Right lobe of liver (tissue), 6 donors: ENCODE measurements at places on chromosomes 13 and 19. TPM values are rescaled to one million over a fixed set of nuclear protein-coding genes. Genes with fewer than 3 reads are reported as not detected.

Gene NCAN
- total RNA-seq = not detected

Gene BCAM
- total RNA-seq = 26.5 TPM

Gene GPR4
- total RNA-seq = 1.8 TPM

Gene OR7A5
- not detected for total RNA-seq

Gene ZNF570
- total RNA-seq = 1.2 TPM

Gene PLVAP
- total RNA-seq = 0.78 TPM

Gene MCF2L
- total RNA-seq = 18.4 TPM

Gene RNF17
- not detected for total RNA-seq

Gene PDX1
- 0.32 TPM for total RNA-seq

GRCh38 chr13:49791315-49791710 lies 1.2 kb downstream of the KPNA3 start:
- H3K27ac ChIP-seq = peak overlapping the region; percentile 76
- peak overlapping the region; percentile 94 for H3K4me3 ChIP-seq

DNA sequence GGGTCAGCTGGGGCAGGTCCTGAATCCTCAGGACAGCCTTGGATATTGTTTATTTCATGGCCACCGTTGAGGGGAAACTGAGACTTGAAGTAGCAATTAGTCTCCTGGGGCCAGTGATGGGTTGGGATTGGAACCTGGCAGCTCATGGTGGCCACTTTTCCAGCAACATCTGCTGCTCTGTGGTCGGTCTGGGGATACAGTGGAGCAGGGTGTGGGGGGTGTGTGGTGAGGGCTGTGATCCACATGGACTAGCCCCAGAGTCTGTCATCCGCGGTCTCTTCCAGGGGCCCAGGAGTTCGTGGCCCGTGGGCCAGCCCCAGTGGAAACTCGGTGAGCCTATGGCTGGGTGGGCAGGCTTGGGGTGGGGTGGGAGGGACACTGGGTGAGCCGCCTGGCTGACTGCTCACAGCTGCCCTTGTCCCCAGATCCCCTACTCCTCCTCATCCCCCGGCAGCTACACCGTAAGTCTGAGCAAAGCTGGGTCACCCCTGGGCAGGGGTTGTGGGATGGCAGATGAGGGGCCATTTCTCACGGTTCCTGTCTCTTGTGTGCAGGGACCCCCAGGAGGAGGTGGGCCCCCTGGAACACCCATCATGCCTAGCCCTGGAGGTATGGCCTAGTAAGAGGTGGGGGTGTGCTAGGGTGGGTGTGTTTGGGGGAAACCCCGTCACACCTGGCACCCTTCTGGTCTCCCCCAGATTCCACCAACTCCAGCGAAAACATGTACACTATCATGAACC lies 5.5 kb downstream of the ISYNA1 start:
- H3K36me3 ChIP-seq = no peaks in the 10 kb centered on the region
- peaks cover 12% of the 10 kb centered on the region for H3K4me1 ChIP-seq
- H3K4me3 ChIP-seq = no peak overlapping the region
- DNase-seq = no peak

DNA sequence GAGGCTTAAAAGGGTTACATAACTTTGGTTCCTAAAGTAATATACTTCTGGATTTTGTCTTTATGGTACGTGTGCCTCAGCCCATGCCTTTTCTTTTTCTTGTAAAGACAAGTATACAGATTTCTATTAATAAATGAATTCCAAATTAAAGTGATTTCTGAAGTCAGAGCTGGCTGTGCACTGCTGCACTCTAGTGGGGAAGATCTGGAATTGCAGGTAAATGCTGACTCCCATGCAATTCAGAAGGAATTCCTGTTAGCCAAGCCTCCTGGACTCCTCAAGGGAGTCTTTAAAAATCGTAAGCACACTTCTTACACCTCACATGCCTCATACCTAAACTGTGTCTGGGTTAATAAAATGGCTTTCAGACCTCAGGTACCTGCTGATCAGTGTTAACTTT lies 118.4 kb upstream of the SLC7A1 start:
- DNase-seq = no peak
- H3K4me3 ChIP-seq = no peak overlapping the region
- H3K4me1 ChIP-seq = no peaks in the 10 kb centered on the region
- H3K36me3 ChIP-seq = no peaks in the 10 kb centered on the region

DNA sequence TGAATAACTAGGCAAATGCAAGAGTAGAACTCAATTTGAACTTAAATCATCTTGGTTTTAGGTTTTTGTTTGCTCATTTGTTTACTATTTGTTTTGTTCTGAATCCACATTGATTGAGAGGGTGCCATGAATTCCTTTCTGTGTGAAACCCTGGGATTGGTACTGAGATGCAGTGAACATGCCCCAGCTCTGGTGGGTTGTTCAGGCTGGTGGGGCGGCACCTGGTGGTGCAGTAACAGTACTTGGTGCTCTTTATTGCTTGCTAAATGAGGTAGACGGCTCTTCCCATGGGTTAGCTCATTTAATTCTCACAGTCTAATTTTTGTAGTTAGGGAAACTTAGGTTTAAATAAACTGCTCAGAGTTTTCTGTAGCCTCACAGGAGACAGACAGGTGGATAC lies 48.4 kb downstream of the WASF3 start:
- H3K4me3 ChIP-seq = no peak overlapping the region
- peaks cover 3% of the 10 kb centered on the region for H3K4me1 ChIP-seq
- no peaks in the 10 kb centered on the region for H3K36me3 ChIP-seq
- DNase-seq = peak; percentile 46

GRCh38 chr19:49957262-49957915 lies 3.6 kb downstream of the SIGLEC11 start:
- DNase-seq = no peak
- H3K27ac ChIP-seq = no peak overlapping the region
- no peaks in the 10 kb centered on the region for H3K36me3 ChIP-seq
- H3K27me3 ChIP-seq = no peaks in the 10 kb centered on the region
- H3K4me1 ChIP-seq = peaks cover 10% of the 10 kb centered on the region
- H3K4me3 ChIP-seq = no peak overlapping the region

GRCh38 chr13:110853235-110853721 lies 61.6 kb downstream of the ANKRD10 start:
- no peak for DNase-seq

DNA sequence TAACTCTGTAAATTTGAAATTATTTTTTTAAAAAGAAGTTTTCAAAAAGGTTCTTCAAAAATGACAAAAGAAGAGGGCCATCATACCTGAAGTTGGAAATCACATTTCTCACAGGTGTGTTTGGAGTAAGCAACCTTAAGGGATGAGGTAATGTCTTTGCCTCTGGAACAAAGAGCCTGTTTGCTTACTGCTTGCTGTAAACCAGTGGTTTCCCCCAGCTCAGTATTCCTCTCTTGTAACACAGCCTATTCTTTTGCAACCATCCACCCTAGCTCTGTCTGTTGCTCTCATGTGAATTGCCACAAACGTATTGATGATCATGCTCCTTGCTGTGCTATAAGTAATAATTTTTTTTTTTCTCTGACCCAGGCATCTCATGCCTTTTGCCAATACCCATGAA lies 38.1 kb downstream of the UCHL3 start:
- H3K27ac ChIP-seq = no peak overlapping the region
- no peak for DNase-seq
- no peaks in the 10 kb centered on the region for H3K4me1 ChIP-seq
- no peaks in the 10 kb centered on the region for H3K27me3 ChIP-seq

GRCh38 chr19:13231663-13232062 lies 81.5 kb downstream of the IER2 start:
- H3K36me3 ChIP-seq = no peaks in the 10 kb centered on the region
- H3K27me3 ChIP-seq = no peaks in the 10 kb centered on the region
- no peak overlapping the region for H3K27ac ChIP-seq
- H3K4me1 ChIP-seq = no peaks in the 10 kb centered on the region

GRCh38 chr19:30062065-30062906 lies 120.2 kb downstream of the URI1 start:
- no peaks in the 10 kb centered on the region for H3K27me3 ChIP-seq
- H3K4me3 ChIP-seq = no peak overlapping the region
- DNase-seq = no peak

- H3K36me3 ChIP-seq = no peaks in the 10 kb centered on the region
- H3K4me1 ChIP-seq = no peaks in the 10 kb centered on the region
- no peaks in the 10 kb centered on the region for H3K27me3 ChIP-seq
- H3K27ac ChIP-seq = no peak overlapping the region
Observed at GRCh38 chr19:16051254-16052025, 24.9 kb upstream of the TPM4 start.

- no peaks in the 10 kb centered on the region for H3K27me3 ChIP-seq
- H3K4me3 ChIP-seq = no peak overlapping the region
- H3K27ac ChIP-seq = no peak overlapping the region
Observed at GRCh38 chr13:77378662-77379061, 51.8 kb upstream of the MYCBP2 start.

GRCh38 chr13:20873348-20873747 lies 29.2 kb downstream of the XPO4 start:
- H3K4me3 ChIP-seq = no peak overlapping the region
- DNase-seq = no peak
- H3K36me3 ChIP-seq = no peaks in the 10 kb centered on the region
- no peaks in the 10 kb centered on the region for H3K27me3 ChIP-seq
- H3K27ac ChIP-seq = no peak overlapping the region

- H3K27ac ChIP-seq = no peak overlapping the region
- DNase-seq = no peak
- no peaks in the 10 kb centered on the region for H3K27me3 ChIP-seq
- no peak overlapping the region for H3K4me3 ChIP-seq
- no peaks in the 10 kb centered on the region for H3K4me1 ChIP-seq
Observed at GRCh38 chr13:22278336-22278929, 607.6 kb downstream of the FGF9 start.

DNA sequence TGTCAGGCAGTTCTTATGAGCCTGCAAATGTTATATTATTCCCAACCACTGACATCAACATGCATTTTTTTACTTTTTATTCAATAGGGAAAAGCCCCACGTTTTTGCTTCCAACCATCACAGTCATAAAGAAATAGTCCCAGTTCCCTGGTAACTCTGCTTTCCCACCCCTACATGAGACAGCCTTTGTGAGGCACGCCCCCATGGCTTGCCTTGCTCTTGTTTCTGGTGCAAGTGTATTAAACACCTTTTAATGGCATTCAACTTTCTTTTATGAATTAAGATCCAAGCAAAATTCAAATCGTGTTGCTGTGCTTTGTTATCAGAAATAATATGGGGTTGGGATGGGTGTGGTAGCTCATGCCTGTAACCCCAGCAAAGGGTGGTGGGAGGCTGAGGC lies 54.2 kb upstream of the ZNF429 start:
- DNase-seq = no peak
- H3K27ac ChIP-seq = no peak overlapping the region
- H3K27me3 ChIP-seq = no peaks in the 10 kb centered on the region
- no peaks in the 10 kb centered on the region for H3K4me1 ChIP-seq
- no peak overlapping the region for H3K4me3 ChIP-seq

DNA sequence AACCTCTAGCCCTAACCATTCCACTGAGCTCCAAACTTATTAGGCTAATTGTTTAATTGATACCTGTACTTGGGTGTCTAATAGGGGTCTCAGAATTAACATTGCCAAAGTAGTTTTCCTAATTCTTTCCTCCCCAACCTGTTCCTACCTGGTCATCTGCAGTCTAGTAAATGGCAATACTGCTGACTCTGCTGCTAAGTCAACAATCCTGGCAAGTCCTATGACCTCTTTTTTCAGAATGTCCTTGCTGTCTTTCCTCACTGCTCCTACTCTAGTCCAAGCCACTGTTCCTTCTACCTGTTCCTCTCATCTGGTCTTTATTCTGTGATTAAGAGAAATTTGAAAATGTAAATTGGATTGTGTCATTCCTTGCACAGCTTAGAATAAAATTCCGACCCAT lies 143.9 kb downstream of the MTUS2 start:
- no peak for DNase-seq
- H3K27me3 ChIP-seq = no peaks in the 10 kb centered on the region
- no peaks in the 10 kb centered on the region for H3K4me1 ChIP-seq
- no peak overlapping the region for H3K27ac ChIP-seq

DNA sequence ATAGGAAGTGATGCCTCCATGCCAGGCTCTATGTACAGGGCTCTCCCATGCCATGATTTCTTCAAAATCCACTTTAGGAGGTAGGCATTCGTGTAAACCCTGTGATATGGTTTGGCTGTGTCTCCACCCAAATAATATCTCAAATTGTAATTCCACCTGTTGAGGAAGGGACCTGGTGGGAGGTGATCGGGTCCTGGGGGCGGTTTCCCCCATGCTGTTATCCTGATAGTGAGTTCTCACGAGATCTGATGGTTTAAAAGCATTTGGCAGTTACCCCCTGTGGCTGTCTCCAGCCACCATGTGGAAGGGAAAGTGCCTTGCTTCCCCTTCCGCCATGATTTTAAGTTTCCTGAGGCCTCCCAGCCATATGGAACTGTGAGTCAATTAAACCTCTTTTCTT lies 8.1 kb downstream of the SARS2 start:
- no peak overlapping the region for H3K4me3 ChIP-seq
- no peaks in the 10 kb centered on the region for H3K27me3 ChIP-seq
- no peak overlapping the region for H3K27ac ChIP-seq
- H3K36me3 ChIP-seq = peaks cover 3% of the 10 kb centered on the region
- no peak for DNase-seq

DNA sequence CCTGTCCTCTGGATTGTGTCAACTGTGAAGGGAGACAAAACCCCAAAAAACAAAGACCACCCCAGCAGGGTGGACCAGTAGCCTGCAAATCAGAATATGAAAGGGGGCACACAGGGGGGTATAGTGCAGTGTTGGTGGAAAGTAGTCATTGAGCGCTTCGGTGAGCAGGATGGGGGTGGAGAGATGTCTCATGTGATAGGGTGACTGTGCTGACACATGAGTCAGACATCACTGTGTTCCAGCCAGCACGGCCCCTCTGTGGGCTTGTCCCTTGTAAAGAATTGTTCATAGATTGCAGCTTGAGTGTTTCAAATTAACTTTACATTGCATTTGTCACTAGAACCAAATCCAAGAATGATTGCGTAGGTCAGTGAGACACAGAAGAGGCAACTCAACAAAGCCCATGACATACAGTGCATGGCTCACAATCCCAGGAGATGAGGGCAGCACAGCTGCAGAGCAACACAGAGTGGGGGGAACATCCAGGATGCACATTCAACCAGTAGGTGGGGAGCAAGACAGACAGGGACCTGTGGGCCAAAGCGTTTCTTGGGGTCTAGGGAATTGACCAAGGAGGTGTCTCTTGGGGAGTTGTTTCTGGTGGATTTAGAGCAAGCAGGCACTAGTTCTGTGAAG lies 7.5 kb downstream of the ZNF440 start:
- no peak overlapping the region for H3K4me3 ChIP-seq
- no peaks in the 10 kb centered on the region for H3K27me3 ChIP-seq
- no peak for DNase-seq
- H3K27ac ChIP-seq = no peak overlapping the region

GRCh38 chr13:68026077-68026476 lies 795.9 kb upstream of the PCDH9 start:
- no peak for DNase-seq
- no peak overlapping the region for H3K4me3 ChIP-seq
- no peaks in the 10 kb centered on the region for H3K36me3 ChIP-seq
- H3K4me1 ChIP-seq = no peaks in the 10 kb centered on the region
- H3K27me3 ChIP-seq = no peaks in the 10 kb centered on the region
- no peak overlapping the region for H3K27ac ChIP-seq
